Thoracic aorta (tissue), 2 donors: ENCODE measurements at places on chromosomes 2 and 18. TPM values are rescaled to one million over a fixed set of nuclear protein-coding genes. Genes with fewer than 3 reads are reported as not detected.

DNA sequence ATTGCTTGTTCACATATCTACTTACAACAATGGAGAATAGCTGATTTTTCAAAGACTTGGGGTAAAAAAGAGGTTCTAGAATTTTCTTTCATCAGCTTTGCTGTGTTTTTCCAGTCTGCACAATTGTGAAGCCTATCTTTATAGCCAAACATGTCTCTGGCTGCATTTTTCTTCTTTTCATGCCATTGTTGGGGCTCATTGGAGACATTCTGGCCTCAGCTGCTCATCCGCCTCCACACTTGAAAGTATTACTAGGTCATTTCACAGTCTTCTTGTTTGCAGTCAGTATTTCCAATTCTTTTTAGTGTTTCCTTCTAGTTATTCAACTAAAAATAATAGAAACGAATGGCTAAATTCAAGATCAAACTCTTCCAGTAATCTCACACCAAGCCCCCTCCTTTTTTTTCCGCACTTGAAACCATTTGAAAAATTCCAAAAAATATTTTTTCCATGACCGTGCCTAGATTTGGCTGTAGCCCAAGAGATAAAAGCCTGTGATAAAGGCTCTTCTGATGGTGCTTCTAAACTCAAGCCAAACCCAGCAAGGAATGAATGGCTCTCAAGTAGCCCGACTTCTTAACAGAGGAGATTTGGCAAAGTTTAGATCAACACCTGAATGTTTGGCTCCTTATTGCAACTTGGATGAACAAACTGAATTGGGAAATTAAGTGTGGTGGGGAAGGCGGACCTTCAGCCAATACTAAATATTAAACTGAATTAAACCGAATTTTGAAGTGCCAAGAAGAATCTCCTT, 103.4 kb downstream of the NRP2 start:
- H3K4me3 ChIP-seq = no peak overlapping the region
- no peaks in the 10 kb centered on the region for H3K4me1 ChIP-seq
- no peaks in the 10 kb centered on the region for H3K27me3 ChIP-seq
- no peaks in the 10 kb centered on the region for H3K36me3 ChIP-seq
- DNase-seq = no peak

GRCh38 chr2:231397011-231397927, 1.8 kb downstream of the B3GNT7 start:
- peak overlapping the region; percentile 43 for H3K27ac ChIP-seq
- peaks cover 24% of the 10 kb centered on the region for H3K4me1 ChIP-seq
- no peak for DNase-seq
- H3K27me3 ChIP-seq = no peaks in the 10 kb centered on the region

DNA sequence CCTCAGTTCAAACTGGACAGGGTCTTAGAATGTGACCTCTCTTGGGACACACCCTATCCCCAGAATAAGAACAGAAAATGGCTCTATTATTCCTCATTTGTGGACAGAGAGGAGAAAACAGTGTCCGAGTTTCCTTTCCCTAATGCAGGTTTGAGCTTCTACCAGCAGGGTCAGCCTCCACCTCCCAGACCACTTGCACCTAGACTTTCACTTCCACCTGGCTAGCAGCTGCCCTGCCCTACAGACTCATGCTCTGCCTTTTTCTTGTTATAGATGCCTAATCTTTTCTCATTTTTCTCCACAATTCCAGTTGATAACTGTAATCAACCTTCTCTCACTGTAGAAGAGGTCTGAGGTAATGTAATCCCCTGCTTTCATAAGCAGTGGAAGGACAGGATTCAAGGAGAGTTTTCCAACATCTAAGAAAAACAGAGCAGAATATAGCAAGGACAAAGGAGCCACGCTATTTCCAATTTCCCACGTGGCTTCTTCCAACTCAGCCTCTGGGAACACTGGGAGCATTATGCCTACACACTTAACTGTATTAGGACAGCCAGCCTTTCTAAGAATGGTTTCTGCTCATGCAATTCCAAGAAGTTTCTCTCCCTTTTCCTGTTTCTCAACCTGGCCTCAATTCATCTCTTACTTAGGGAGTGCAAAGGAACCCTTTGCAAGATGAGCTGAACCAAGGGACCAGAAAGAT, 239.8 kb downstream of the BCL11A start:
- H3K4me1 ChIP-seq = no peaks in the 10 kb centered on the region
- H3K36me3 ChIP-seq = no peaks in the 10 kb centered on the region
- no peak overlapping the region for H3K4me3 ChIP-seq
- no peak overlapping the region for H3K27ac ChIP-seq
- DNase-seq = no peak

GRCh38 chr2:200125444-200126284, 170.3 kb downstream of the MAIP1 start:
- H3K36me3 ChIP-seq = no peaks in the 10 kb centered on the region
- DNase-seq = no peak
- H3K4me1 ChIP-seq = no peaks in the 10 kb centered on the region
- H3K27me3 ChIP-seq = no peaks in the 10 kb centered on the region

Gene GPR35
- 5.8 TPM for total RNA-seq

Gene CNNM4
- 6.5 TPM for total RNA-seq

GRCh38 chr2:33225350-33225749, 251.1 kb upstream of the RASGRP3 start:
- H3K36me3 ChIP-seq = peaks cover 23% of the 10 kb centered on the region
- DNase-seq = no peak
- H3K4me1 ChIP-seq = peaks cover 45% of the 10 kb centered on the region
- no peaks in the 10 kb centered on the region for H3K27me3 ChIP-seq
- H3K27ac ChIP-seq = peak overlapping the region; percentile 65

Gene CRYBA2
- not detected for total RNA-seq

Gene MAP2
- total RNA-seq = 68.8 TPM

DNA sequence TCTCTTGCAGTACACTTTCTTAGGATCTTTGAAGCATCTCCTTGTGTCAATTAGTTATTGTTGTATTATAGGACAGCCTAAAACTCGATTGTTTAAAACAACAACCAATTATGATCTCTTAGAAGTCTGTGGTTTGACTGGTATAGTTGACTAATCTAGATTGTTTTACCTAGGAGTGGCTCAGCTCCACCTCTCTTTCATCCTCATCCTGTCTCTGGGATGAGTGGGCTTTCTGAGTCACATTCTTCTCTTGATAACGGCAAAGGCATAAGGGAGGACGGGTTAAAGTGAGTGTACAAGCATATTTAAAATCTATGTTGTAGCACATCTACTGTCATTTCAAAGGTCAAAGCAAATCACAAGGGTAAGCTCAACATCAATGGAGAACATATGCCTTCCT, 102.3 kb upstream of the GULP1 start:
- H3K27me3 ChIP-seq = no peaks in the 10 kb centered on the region
- no peaks in the 10 kb centered on the region for H3K4me1 ChIP-seq
- no peak for DNase-seq
- H3K27ac ChIP-seq = no peak overlapping the region

- H3K27me3 ChIP-seq = no peaks in the 10 kb centered on the region
- H3K4me3 ChIP-seq = no peak overlapping the region
- no peaks in the 10 kb centered on the region for H3K4me1 ChIP-seq
- H3K36me3 ChIP-seq = no peaks in the 10 kb centered on the region
These were observed 928.3 kb upstream of the NRXN1 start for GRCh38 chr2:51960281-51960680.

DNA sequence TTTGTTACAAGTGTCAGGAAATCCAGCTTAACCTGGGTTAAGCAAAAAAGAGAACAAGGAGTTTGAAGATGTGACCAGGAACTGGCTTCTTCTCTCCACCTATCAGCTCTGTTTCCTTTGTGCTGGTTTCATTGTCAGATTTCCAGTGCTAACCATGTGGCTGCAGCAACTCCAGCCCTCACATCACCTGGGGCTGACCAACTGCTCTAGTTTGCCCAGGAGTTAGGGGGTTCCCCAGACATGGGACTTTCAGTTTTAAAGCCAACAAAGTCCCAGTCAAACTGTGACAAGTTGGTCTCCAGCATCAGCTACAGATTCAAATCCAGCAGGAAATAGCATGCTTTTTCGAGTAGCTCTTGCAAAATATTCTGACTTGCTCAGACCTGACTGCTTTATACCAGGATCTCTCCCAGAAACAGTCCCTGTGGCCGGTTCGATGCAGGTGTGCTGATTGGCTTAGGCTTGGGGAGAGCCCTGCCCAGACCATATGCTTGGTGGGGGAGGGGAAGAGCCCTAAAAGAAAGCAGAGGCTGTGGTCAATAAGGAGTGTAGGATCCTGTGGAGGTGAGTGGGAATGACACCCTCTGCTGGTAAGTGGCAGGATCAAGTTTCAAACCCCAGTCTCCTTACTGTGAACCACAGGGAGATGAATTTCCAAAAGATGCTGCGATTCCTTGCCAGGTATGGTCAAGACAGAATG, 49.5 kb downstream of the KCNE4 start:
- peaks cover 33% of the 10 kb centered on the region for H3K4me1 ChIP-seq
- DNase-seq = no peak
- no peaks in the 10 kb centered on the region for H3K36me3 ChIP-seq
- H3K4me3 ChIP-seq = no peak overlapping the region
- H3K27ac ChIP-seq = no peak overlapping the region

DNA sequence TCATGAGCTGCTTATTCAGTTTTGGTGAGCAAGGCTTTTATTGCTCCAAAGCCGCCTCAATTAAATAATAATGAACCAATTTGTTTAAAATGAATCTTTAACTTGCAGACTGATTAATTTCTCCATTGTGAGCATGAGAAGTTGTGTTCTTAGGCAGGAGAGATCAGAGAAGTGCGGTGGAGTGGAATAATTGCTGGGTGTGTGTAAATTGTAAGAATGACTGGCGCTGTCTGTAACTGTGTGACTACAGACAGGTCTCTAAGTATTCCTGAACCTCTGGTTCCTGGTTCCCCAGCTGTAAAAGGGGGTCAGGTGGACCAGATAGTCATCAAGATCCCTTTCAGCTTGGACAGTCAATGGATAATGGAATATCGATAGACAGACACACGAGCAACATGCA, 98.0 kb upstream of the EFEMP1 start:
- DNase-seq = no peak
- H3K36me3 ChIP-seq = no peaks in the 10 kb centered on the region
- H3K27me3 ChIP-seq = no peaks in the 10 kb centered on the region
- no peak overlapping the region for H3K27ac ChIP-seq
- no peak overlapping the region for H3K4me3 ChIP-seq
- H3K4me1 ChIP-seq = no peaks in the 10 kb centered on the region

Gene AP1S3
- 3.0 TPM for total RNA-seq

Gene HOXD13
- total RNA-seq = not detected

Gene NGEF
- total RNA-seq = 3.6 TPM

Gene PFN4
- 1.9 TPM for total RNA-seq

Gene MC5R
- total RNA-seq = not detected

DNA sequence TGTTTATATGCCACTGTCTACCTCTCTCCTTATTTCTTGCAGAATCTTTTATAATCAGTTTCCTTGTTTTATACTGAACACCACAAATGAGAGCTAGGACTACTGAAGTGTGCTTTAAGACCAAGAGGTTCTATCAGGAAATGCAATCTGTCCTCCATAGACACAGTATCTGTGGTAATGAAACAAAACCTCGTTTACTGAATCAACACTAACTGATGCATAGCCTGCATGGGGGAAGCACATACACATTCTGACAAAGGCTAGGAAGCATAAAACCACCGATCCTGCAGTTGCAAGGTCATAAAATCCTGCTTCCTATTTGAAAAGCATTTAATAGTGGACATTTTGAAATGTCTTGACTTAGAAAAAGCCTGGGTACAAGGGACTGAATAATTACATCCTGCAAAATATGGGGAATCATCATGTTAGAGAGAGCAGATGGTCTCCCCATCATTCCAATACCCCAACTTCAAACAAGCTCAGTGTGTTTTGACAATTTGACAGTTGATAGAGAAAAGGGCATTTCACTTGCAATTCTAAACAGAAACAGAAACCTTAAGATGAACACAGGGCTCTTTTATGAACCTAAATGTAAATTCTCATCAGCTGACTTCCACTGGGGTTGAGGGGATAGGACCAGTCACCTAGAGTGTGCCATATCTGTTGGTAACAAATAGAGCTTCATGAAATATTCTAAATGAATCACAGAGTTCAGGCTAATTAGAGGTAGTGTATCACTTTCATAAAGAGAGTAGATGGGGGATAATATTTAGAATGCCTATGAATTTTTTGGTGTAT, 1845.6 kb upstream of the PIK3C3 start:
- H3K27me3 ChIP-seq = no peaks in the 10 kb centered on the region
- no peaks in the 10 kb centered on the region for H3K36me3 ChIP-seq
- no peak for DNase-seq
- H3K4me3 ChIP-seq = no peak overlapping the region
- no peak overlapping the region for H3K27ac ChIP-seq

Gene SIX3
- total RNA-seq = not detected

DNA sequence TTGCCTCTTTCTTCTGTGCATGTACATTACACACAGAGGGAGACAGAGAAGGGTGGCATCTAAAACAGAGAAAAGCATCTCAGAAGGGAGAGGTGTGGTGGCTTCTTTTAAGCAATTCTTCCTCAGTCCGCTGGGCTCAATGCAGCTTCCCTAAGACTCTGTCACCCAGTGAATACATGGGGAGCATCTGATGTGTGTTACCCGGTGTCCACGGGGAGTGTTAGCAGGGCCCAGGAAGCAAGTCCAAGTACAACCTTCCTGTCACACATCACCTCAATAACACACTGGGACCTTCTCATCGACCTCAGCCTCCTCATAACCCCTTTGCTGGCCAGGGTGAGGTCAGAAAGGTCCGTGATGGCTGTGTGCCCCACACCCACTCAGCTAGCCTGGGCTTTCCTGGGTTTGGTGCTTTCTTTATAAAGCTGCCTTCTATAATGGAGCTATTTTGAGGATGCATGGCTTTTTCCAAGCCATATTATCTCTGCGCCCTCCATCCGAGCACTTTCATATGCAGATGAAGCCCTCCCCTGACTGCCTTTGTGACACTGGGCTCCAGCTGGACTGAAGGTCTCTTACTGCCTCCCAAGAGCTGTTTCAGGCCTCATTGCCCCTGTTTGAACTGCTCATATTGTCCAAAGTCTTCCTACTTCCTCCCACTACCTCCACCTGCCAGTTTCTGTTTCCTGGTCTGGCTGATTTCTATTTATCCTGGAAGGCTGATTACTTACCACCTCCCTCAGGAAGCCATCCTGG, 21.4 kb downstream of the TNFRSF11A start:
- H3K27me3 ChIP-seq = no peaks in the 10 kb centered on the region
- H3K27ac ChIP-seq = no peak overlapping the region
- DNase-seq = no peak
- no peaks in the 10 kb centered on the region for H3K4me1 ChIP-seq

GRCh38 chr2:163556511-163556910, 179.3 kb downstream of the FIGN start:
- no peaks in the 10 kb centered on the region for H3K27me3 ChIP-seq
- H3K36me3 ChIP-seq = no peaks in the 10 kb centered on the region
- no peaks in the 10 kb centered on the region for H3K4me1 ChIP-seq
- no peak overlapping the region for H3K27ac ChIP-seq
- no peak for DNase-seq
- no peak overlapping the region for H3K4me3 ChIP-seq

GRCh38 chr2:65292461-65293011, 64.9 kb downstream of the ACTR2 start:
- H3K27ac ChIP-seq = no peak overlapping the region
- H3K27me3 ChIP-seq = no peaks in the 10 kb centered on the region
- DNase-seq = no peak
- H3K4me1 ChIP-seq = no peaks in the 10 kb centered on the region
- no peak overlapping the region for H3K4me3 ChIP-seq
